ENCODE measurements at places on chromosomes 4 and X. TPM values are rescaled to one million over a fixed set of nuclear protein-coding genes. Genes with fewer than 3 reads are reported as not detected.

EDA2R gene
- total RNA-seq, result 2.3 TPM

STOX2 gene
- total RNA-seq, result not detected

PAGE2 gene
- total RNA-seq, result not detected

ERAS gene
- total RNA-seq, result not detected

FRAS1 gene
- not detected for total RNA-seq

SMPX gene
- total RNA-seq, result not detected

ENPP6 gene
- 4.1 TPM for total RNA-seq

BTC gene
- total RNA-seq, result not detected

BST1 gene
- 0.51 TPM for total RNA-seq

AMER1 gene
- total RNA-seq, result 4.5 TPM

FATE1 gene
- total RNA-seq, result not detected

PWWP3B gene
- not detected for total RNA-seq

CNOT6L gene
- 117 TPM for total RNA-seq

C1QTNF7 gene
- total RNA-seq, result not detected

SULT1E1 gene
- total RNA-seq, result not detected

RUFY3 gene
- 38.3 TPM for total RNA-seq

INPP4B gene
- total RNA-seq, result 77.3 TPM

TCEANC gene
- 5.1 TPM for total RNA-seq

SPANXC gene
- total RNA-seq, result not detected

XG gene
- not detected for total RNA-seq

IL21 gene
- total RNA-seq, result 0.50 TPM

TMEM33 gene
- 43.3 TPM for total RNA-seq

HPGD gene
- total RNA-seq, result 10.9 TPM

NOP14 gene
- 39.0 TPM for total RNA-seq

TCEAL2 gene
- total RNA-seq, result 0.25 TPM

OPRPN gene
- total RNA-seq, result not detected

S100G gene
- total RNA-seq, result not detected

CT83 gene
- total RNA-seq, result not detected

TBC1D9 gene
- total RNA-seq, result not detected

TMEM271 gene
- not detected for total RNA-seq

ATG4A gene
- 11.3 TPM for total RNA-seq

KLHL34 gene
- total RNA-seq, result 1.4 TPM

GUCY1A1 gene
- not detected for total RNA-seq

All from activated naive CD4-positive, alpha-beta T cell treated with anti-CD3 and anti-CD28 coated beads, Interleukin-2, amount 10 ng/mL, durations not matched to agents 5 hours and 36 hours (primary cell).